Activated CD4-positive, alpha-beta T cell treated with anti-CD3 and anti-CD28 coated beads for 36 hours (primary cell): ENCODE measurements at places on chromosomes 1 and 21. TPM values are rescaled to one million over a fixed set of nuclear protein-coding genes. Genes with fewer than 3 reads are reported as not detected.

The CLCA2 gene
- not detected for total RNA-seq

- DNase-seq = no peak
Observed at GRCh38 chr1:21590126-21590880, 78.9 kb downstream of the RAP1GAP start.

- DNase-seq = no peak
Observed at GRCh38 chr1:150696162-150696561, 792 bp downstream of the GOLPH3L start.

GRCh38 chr1:46533179-46533864, 18.1 kb downstream of the KNCN start:
- peak; percentile 64 for DNase-seq

GRCh38 chr1:37682334-37682987, 9.9 kb upstream of the CDCA8 start:
- DNase-seq = peak; percentile 87
